ENCODE measurements at places on chromosomes 7 and 10. TPM values are rescaled to one million over a fixed set of nuclear protein-coding genes. Genes with fewer than 3 reads are reported as not detected.

Gene PRPS1L1
- not detected for total RNA-seq

Gene FAM25A
- not detected for total RNA-seq

Gene CLEC5A
- not detected for total RNA-seq

Gene LRRTM3
- not detected for total RNA-seq

Gene SRI
- total RNA-seq: 169 TPM

Gene NPSR1
- total RNA-seq: not detected

Gene GPR15LG
- total RNA-seq: not detected

Gene C10orf105
- 0.16 TPM for total RNA-seq

Gene FKBP6
- total RNA-seq: not detected

Gene CAMK1D
- total RNA-seq: 13.8 TPM

Gene SLF2
- total RNA-seq: 31.9 TPM

Gene ANKRD61
- 0.27 TPM for total RNA-seq

Gene LAMB4
- not detected for total RNA-seq

Gene ERVW-1
- not detected for total RNA-seq

Gene AOAH
- total RNA-seq: 17.1 TPM

Gene TRIM50
- total RNA-seq: not detected

Gene COBL
- total RNA-seq: not detected

Gene SCART1
- total RNA-seq: 2.9 TPM

Gene CCDC126
- total RNA-seq: 6.5 TPM

Gene MRLN
- not detected for total RNA-seq

Gene CDK1
- 112 TPM for total RNA-seq

Gene AUTS2
- total RNA-seq: 3.3 TPM

Gene EVX1
- not detected for total RNA-seq

Gene SPDYE6
- total RNA-seq: not detected

Gene UPK3BL2
- 22.3 TPM for total RNA-seq

Gene TEX47
- total RNA-seq: not detected

Gene TRPV5
- total RNA-seq: not detected

Gene INA
- 0.27 TPM for total RNA-seq

Gene SLC29A4
- total RNA-seq: 2.9 TPM

Gene CACNA2D1
- not detected for total RNA-seq

Gene PNLIP
- total RNA-seq: not detected

Gene GLI3
- total RNA-seq: not detected

Gene NANOS1
- 0.20 TPM for total RNA-seq

Gene OR2A5
- total RNA-seq: not detected

Gene AKR1D1
- total RNA-seq: not detected

Gene LBX1
- total RNA-seq: not detected

Gene PALD1
- total RNA-seq: 6.6 TPM

Gene NYAP1
- 0.38 TPM for total RNA-seq

Gene CALHM1
- not detected for total RNA-seq

Gene GRM3
- not detected for total RNA-seq

Gene MSANTD7
- total RNA-seq: 22.5 TPM

Gene KNDC1
- not detected for total RNA-seq

Gene SLC26A5
- not detected for total RNA-seq

Gene PTTG1IP2
- total RNA-seq: not detected

Gene FGFBP3
- total RNA-seq: 3.1 TPM

Gene PEX1
- 16.9 TPM for total RNA-seq

Gene CHN2
- total RNA-seq: 1.8 TPM

Gene PRKAR2B
- 1.1 TPM for total RNA-seq

All from activated CD8-positive, alpha-beta T cell treated with anti-CD3 and anti-CD28 coated beads for 36 hours (primary cell).